ENCODE measurements at places on chromosomes 5 and 9.

GRCh38 chr5:125492977-125493376 lies 746.5 kb upstream of the ZNF608 start:
- peak; percentile 73 for DNase-seq

GRCh38 chr5:66933066-66933465 lies 263.5 kb downstream of the CD180 start:
- no peak for DNase-seq

- DNase-seq: no peak
Measured at GRCh38 chr9:2424619-2425033, 197.0 kb upstream of the VLDLR start.

DNA sequence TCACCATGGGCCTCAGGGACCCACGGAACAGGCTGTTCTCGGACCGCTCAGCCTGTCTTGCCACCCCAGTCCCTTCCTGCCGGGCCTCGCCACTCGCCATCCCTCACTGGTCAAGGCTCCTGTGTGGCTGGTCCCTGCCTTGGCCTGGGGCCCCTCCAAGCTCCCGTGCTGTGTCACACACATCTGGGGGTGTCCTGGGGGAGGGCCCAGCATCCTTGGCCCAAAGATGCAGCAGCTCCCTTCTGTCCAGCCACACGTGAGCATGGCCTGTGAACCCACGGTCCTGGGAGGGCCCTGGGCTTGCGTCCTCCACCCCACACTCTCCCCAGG lies 425 bp upstream of the EGFL7 start:
- no peak for DNase-seq

GRCh38 chr5:141903261-141903660 lies 20.4 kb upstream of the DELE1 start:
- no peak for DNase-seq
